ENCODE measurements at places on chromosomes 1 and 21.
A peak's percentile ranks its signal among the peaks of the same experiment; 100 is the strongest.

- H3K27ac ChIP-seq = no peak overlapping the region
- H3K36me3 ChIP-seq = peaks cover 2% of the 10 kb centered on the region
- DNase-seq = peak; percentile 69
- peak overlapping the region; percentile 72 for H3K4me3 ChIP-seq
- H3K27me3 ChIP-seq = peaks cover 79% of the 10 kb centered on the region
- H3K4me1 ChIP-seq = peaks cover 16% of the 10 kb centered on the region
Measured at GRCh38 chr1:229430761-229431283, 3.1 kb downstream of the ACTA1 start.

DNA sequence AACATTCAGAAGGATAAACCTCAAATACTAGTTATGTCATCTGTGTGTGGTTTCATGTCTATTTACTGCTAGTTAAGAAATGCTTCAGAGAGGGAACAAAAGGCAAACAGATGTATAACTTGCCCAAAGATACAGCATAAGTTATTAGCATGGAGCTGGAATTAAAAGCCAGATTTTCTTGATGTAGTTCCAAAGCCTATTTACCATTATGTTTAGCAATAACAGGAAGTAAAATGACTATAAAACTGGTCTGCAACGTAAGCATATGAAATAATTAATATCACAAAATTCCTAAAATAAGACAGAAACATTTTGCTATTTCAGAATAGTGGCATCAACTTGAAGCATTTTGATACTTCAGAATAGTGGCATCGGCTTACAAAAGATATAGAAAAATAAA lies 1232.8 kb downstream of the NCAM2 start:
- H3K4me3 ChIP-seq = no peak overlapping the region
- H3K27ac ChIP-seq = no peak overlapping the region
- DNase-seq = no peak

DNA sequence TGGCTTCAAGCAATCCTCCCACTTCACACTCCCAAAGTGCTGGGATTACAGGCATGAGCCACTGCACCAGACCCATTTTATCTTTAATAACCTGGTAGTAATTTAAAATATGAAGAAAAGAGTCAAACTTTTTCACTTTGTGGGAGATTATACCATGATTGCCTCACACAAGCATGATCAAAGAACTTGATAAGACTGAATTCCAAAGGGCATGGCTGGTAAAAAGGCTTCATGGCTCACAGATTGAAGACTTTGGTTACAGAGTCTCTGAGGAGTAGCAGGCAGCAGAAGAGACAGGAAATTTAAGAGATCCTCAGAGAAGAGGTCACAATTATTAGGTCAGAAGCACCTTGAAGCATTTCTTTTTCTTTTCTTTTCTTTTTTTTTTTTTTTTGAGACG lies 16.4 kb upstream of the RGSL1 start:
- DNase-seq = no peak
- H3K36me3 ChIP-seq = no peaks in the 10 kb centered on the region
- H3K27me3 ChIP-seq = peaks cover 2% of the 10 kb centered on the region
- peaks cover 15% of the 10 kb centered on the region for H3K4me1 ChIP-seq
- no peak overlapping the region for H3K27ac ChIP-seq
- H3K4me3 ChIP-seq = no peak overlapping the region

GRCh38 chr1:106921186-106921585 lies 135.3 kb upstream of the PRMT6 start:
- H3K4me1 ChIP-seq = no peaks in the 10 kb centered on the region
- DNase-seq = no peak
- no peak overlapping the region for H3K27ac ChIP-seq
- H3K27me3 ChIP-seq = no peaks in the 10 kb centered on the region
- H3K36me3 ChIP-seq = no peaks in the 10 kb centered on the region
- no peak overlapping the region for H3K4me3 ChIP-seq

DNA sequence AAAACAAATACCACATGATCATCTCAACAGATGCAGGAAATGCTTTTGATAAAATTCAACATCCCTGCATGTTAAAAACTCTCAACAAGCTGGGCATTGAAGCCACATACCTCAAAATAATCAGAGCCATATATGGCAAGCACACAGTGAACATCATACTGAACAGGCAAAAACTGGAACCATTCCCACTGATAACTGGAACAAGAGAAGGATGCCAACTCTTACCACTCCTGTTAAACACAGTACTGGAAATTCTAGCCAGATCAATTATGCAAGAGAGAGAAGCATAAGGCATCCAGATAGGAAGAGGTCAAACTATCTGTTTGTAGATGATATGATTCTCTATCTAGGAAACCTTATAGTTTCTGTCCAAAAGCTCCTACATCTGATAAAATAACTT lies 91.6 kb downstream of the DNAH14 start:
- no peak overlapping the region for H3K4me3 ChIP-seq
- no peaks in the 10 kb centered on the region for H3K4me1 ChIP-seq
- DNase-seq = no peak
- peaks cover 4% of the 10 kb centered on the region for H3K27me3 ChIP-seq
- no peaks in the 10 kb centered on the region for H3K36me3 ChIP-seq

DNA sequence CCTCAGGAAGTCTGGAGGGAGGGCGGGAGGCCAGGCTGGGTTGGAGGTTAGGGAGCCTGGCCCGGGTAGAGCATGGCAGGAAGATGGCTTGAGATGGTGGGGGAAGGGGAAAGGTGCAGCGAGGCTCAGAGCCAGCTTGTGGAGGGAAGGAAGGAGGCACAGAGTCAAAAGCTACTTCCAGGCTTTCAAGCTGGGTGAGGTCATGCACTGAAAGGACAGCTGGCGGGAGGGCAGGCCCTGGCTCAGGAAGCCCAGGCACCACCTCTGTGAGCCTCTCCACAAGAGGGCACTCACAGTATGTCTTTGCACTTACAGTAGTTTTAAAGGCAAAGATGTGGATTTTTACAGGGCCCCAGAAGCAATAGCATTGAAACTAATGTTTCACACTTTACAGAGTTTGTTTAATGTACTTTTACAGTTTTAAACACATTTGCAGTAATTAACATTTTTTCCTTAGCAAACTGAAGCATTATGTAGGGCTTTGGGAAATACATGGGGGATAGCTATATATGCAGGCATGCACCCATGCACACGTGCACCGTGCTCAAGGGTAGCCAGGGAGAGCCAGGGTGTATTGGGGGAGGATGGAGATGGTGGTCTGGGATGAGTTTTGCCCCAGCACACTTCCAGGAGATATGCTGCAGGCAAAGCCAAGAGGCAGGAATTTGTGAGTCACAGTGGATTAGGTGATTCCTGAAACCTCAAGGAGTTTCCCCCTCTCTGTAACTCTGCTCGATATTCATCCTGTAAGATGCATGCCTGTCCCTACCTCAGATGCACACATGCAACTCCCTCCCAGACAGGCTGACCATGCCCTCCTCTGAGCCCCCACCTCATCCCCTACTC lies 6.1 kb upstream of the ADAM15 start:
- H3K27me3 ChIP-seq = no peaks in the 10 kb centered on the region
- DNase-seq = peak; percentile 57
- no peak overlapping the region for H3K4me3 ChIP-seq
- no peak overlapping the region for H3K27ac ChIP-seq
- H3K4me1 ChIP-seq = peaks cover 17% of the 10 kb centered on the region

GRCh38 chr1:244858357-244858756 lies 6.0 kb downstream of the HNRNPU start:
- H3K36me3 ChIP-seq = peaks cover 95% of the 10 kb centered on the region
- peaks cover 84% of the 10 kb centered on the region for H3K4me1 ChIP-seq
- peaks cover 1% of the 10 kb centered on the region for H3K27me3 ChIP-seq
- H3K27ac ChIP-seq = peak overlapping the region; percentile 65
- no peak for DNase-seq

DNA sequence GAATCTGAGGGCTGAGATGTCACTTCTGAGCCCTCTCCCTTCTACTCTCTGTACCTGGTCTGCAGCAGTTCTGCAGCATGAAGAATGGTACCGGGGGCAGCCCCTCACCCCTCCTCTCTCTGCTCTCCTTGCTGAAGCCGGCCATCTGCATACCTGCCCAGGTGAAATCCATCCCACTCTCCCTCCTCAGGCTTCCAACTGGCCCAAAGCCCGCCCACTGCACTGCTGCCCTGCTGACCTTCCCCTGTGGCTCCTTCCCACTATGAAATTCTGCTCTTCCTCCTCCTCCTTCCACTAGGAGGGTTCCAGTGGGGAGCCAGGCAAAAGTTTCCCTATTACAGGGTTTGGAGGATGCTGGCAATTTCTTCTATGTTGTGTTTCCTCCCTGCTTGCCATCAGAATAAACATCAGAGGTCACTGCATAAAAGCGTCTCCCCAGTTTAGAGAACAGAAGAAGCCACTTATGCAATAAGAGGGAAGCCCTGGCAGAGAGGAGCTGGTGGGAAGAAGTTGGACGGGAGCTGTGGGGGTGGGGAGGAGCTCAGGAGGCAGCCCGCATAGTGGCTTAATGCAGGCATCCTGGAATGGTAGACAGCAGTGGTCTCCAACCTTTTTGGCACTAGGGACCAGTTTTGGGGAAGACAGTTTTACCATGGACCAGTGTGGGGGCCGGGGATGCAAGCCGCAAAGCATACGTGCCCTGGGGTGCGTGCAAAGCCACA lies 30.3 kb downstream of the TMCO4 start:
- no peaks in the 10 kb centered on the region for H3K27me3 ChIP-seq
- peaks cover 20% of the 10 kb centered on the region for H3K4me1 ChIP-seq
- DNase-seq = no peak
- peaks cover 8% of the 10 kb centered on the region for H3K36me3 ChIP-seq
- no peak overlapping the region for H3K4me3 ChIP-seq
- no peak overlapping the region for H3K27ac ChIP-seq

DNA sequence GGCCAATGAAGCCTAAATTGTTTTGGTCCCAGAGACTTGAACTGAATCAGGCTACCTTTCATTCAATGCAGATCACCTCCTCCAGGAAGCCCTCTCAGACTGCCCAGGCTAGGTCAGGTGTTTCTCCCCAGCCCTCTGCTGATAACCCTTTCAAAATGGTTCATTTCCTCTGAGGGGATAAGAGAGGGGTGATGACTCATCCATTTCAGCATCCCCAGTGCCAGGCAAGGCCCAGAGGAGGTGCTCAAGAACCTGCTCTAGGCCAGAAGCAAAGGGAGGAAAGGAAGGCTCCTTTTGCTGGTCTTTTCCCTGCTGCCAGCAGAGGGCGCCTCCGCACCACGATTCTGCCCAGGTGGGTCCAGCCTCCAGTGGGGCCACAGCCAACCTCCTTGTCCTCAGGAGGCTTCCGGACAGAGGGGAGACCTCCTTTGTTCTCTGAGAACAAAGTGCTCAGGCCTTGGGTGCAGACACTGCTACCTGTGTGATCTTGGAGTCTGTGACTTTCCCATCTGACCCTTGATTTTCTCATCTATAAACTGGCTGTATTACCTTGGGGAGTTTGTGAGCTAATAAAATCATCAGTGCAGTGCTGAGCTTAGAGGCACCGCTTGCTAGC lies 45.3 kb upstream of the ARHGEF10L start:
- H3K27me3 ChIP-seq = peaks cover 12% of the 10 kb centered on the region
- no peak overlapping the region for H3K4me3 ChIP-seq
- no peak overlapping the region for H3K27ac ChIP-seq
- no peaks in the 10 kb centered on the region for H3K36me3 ChIP-seq
- no peaks in the 10 kb centered on the region for H3K4me1 ChIP-seq

DNA sequence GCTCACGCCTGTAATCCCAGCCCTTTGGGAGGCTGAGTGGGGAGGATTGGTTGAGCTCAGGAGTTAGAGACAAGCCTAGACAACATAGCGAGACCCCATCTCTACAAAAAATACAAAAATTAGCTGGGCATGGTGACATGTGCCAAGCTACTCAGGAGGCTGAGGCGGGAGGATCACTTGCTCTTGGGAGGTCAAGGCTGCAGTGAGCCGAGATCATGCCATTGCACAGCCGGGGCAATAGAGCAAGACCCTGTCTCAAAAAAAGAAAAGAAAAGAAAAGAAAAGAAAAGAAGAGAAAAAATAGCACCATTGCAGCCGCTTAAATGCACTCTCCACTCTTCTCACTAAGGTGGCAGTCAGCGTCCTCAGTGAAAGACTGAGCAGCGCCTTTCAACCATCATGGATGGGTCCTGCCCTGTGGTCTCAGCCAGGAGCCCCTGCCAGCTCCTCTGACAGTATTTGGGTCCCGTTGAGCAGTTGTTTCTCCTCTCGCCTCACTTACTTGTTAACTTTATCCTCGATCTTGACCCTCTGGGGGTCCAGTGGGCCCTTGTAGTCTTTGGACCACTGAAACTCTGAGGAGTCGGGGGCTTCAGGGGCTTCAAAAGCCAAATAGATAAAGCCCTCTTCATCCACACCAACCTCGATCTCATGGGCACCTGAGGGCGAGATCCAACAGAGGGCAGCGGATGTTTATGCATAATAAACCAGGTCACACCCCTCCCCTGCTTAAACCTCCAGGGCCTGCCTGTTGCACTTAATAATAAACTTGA lies 36.9 kb downstream of the MYOM3 start:
- H3K27me3 ChIP-seq = peaks cover 7% of the 10 kb centered on the region
- no peak overlapping the region for H3K27ac ChIP-seq
- DNase-seq = no peak
- H3K36me3 ChIP-seq = no peaks in the 10 kb centered on the region
- no peak overlapping the region for H3K4me3 ChIP-seq

GRCh38 chr21:15749082-15749860 lies 19.5 kb downstream of the USP25 start:
- DNase-seq = no peak
- no peak overlapping the region for H3K4me3 ChIP-seq
- H3K27me3 ChIP-seq = no peaks in the 10 kb centered on the region

DNA sequence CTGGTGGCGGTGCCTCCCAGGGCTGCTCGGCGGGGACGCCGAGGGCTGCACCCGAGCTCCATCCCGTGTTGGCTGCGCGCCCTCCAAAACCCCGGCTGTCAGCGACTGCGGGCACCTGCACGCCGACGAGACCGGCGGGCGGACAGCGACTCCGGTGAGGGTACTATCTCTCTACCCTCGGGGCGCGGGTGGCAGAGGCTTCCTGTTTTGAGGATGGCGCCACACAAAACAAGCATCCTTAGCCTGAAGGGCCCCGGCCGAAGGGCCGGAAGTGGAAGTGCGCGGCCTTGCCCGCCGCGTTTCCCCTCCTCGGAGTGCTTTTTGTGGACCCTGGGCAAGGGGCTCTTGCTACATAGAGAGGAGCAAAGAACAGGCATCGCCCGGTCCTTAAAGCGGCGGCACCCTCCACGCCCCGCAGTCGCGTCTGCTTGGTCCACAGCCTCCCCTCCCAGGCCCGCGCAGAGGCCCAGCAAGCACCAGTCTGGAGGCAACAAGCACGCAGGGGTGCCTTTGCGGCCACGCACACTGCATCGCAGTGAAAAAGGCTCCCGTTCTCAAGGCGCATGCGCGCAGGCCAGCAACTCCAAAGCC lies 561 bp upstream of the COQ8A start:
- H3K4me3 ChIP-seq = peak overlapping the region; percentile 84
- H3K36me3 ChIP-seq = peaks cover 8% of the 10 kb centered on the region
- no peaks in the 10 kb centered on the region for H3K27me3 ChIP-seq

DNA sequence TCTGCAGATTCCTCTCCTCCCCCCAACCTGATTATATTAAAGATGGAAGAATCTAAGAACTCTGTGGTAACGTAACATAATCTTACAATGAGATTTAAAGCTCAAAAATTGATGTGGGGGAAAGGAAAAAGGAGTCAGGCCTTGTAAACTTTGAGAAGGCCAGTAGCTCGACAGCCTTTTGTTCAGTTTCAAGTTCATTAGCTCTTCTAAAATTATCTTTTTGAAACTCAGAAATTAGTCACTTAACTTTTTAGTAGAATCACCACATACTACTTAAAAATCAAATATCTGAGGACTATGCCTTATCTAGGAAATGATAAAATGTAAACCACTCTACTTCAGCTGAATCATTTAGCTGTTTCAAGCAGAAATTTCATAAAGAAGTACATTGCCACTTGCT lies 996.2 kb downstream of the AMY1C start:
- no peaks in the 10 kb centered on the region for H3K27me3 ChIP-seq
- no peaks in the 10 kb centered on the region for H3K4me1 ChIP-seq
- H3K4me3 ChIP-seq = no peak overlapping the region

GRCh38 chr1:30452925-30453324 lies 270.5 kb downstream of the MATN1 start:
- peaks cover 12% of the 10 kb centered on the region for H3K27me3 ChIP-seq
- H3K4me3 ChIP-seq = no peak overlapping the region
- no peaks in the 10 kb centered on the region for H3K4me1 ChIP-seq
- H3K27ac ChIP-seq = no peak overlapping the region
